ENCODE measurements at places on chromosomes 12 and 14. TPM values are rescaled to one million over a fixed set of nuclear protein-coding genes. Genes with fewer than 3 reads are reported as not detected.

Gene KCNH5
- total RNA-seq = not detected

Gene NINJ2
- 0.66 TPM for total RNA-seq

Gene ZFYVE21
- total RNA-seq = 36.8 TPM

Gene GPR137C
- total RNA-seq = not detected

Gene ADCK1
- total RNA-seq = 6.3 TPM

Gene AICDA
- 0.05 TPM for total RNA-seq

Gene PPFIA2
- not detected for total RNA-seq

Gene LETMD1
- 28.8 TPM for total RNA-seq

Gene GLIPR1L2
- total RNA-seq = 0.13 TPM

Gene OASL
- 3.5 TPM for total RNA-seq
